Stimulated activated CD8-positive, alpha-beta memory T cell treated with anti-CD3 and anti-CD28 coated beads, Interleukin-4, amount 100 ng/mL, for 1 hour (primary cell): ENCODE measurements at places on chromosomes 3 and 15.

DNA sequence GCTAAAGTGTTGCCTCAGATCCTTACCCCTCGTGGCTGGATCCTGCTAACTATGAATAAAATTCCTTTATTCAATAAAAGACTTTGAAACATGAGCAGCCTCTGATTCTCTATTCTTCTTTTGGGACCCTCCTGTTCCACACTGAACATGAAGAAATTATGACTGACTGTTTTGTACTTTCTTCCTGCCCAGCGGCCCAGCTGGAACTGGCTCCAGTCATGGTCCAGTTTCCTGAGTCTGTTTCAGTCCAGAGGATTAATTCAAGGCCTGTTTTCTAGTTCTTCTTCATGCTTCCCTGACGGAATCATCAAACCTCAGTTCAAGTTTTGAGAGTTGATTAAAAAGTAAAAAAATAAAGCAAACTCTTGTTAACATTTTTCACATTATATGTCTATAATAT is 52.6 kb upstream of the CP start:
- DNase-seq, result no peak

DNA sequence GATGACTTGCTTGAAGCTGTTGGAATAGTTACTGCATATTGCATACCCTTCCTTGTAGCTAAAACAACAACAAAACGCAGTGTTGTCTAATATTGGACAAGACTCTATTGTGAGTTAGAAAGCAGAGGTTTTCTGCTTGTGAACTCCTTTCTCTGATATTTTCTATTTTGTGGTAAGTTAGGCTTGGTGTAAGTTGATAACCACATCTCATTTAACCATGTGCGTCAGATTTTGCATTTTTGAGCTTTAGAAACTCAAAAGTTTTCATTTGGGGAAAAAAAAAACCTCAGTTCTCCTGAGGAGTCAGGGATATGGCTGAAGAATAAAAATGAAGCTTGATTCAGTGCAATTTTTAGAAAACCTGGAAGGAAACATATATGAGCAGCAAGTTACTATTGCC is 1.5 kb downstream of the ARIH1 start:
- no peak for DNase-seq

DNA sequence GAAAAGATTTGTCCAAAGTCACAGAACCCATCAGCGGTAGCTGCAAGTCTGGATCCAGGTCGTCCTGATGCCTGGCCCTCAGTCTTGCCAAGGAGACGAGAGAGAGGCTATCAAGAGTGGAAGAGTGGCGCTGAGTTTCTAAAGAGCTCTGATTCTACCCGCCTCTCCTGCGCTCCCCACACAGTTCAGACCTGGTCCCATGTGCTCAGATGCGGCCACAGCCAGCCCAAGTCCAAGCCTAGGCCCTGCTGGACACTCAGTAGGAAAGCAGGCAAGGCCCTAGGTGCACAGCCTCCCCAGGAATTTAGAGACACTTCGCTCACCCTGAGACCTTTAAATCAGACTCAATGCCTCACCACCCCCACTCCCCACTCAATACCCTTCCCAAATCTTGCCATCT is 32.4 kb downstream of the CCDC12 start:
- no peak for DNase-seq

- DNase-seq, result no peak
Observed at GRCh38 chr3:141360888-141361598, 7.3 kb upstream of the ZBTB38 start.

GRCh38 chr3:133282236-133282635 is 117.6 kb upstream of the BFSP2 start:
- DNase-seq, result no peak

GRCh38 chr15:98124581-98124980 is 164.1 kb downstream of the ARRDC4 start:
- no peak for DNase-seq

- no peak for DNase-seq
Observed at GRCh38 chr3:122991236-122991985, 36.2 kb downstream of the SEMA5B start.

- DNase-seq, result no peak
Observed at GRCh38 chr3:158790901-158791589, 10.8 kb upstream of the MFSD1 start.

- no peak for DNase-seq
Observed at GRCh38 chr3:105618556-105618955, 250.3 kb downstream of the CBLB start.

- DNase-seq, result no peak
Observed at GRCh38 chr3:105885256-105885655, 16.4 kb upstream of the CBLB start.

DNA sequence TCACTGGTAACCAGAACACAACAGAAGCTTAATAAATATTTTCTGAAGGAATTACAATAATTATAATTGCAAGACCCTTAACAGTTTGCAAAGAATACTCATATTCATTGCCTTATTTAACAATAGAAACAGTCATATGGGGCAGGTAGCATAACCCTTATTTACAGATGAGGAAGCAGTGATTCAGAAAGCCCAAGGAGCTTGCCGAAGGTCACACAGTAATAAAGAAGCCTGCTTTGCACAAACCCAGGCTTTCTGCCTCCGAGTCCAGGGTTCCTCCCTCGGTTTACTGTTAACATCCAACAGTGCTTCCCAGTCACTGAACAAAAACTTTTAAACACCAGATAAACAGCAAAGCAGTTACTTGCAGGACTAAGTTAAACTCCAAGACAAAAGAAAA is 35.3 kb downstream of the SRGAP3 start:
- no peak for DNase-seq

DNA sequence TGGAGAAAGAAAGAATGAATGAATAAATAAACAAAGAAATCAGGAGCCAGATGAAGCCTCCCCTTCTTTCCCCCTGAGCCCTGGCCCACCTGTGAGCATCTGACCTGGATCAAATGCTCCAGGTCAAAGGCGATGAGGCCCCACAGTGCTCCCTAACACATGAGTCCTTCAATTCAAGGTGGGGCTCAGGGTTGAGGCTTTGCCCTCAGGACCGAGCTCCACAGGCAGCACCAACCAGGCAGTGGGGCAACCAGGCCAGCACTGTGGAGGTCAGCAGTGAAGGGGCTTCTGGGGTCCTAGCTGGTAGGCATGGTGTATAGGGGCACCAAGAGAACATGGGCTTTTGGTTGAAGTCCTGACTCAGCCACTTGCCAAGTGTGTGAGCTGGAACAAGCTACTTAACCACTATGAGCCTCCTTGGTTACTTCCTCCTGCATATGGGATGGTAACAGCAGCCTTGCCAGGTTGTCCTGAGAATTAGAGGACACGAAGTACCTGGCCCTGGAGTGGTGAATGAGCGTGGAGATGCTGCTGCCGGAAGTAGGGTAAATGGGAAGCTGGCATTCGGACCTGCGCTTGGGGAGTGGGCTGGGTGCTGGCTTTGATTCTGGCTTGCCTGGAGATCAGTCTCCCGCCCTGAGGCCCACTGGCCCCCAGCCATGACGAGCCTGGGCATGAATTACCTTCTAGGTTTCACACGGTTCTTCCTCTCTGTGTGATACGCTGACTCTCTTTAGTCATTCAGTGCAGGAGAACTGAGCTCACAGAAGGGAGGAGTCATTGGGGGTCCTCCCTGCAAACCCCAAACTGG is 10.0 kb upstream of the PAQR5 start:
- DNase-seq, result no peak

DNA sequence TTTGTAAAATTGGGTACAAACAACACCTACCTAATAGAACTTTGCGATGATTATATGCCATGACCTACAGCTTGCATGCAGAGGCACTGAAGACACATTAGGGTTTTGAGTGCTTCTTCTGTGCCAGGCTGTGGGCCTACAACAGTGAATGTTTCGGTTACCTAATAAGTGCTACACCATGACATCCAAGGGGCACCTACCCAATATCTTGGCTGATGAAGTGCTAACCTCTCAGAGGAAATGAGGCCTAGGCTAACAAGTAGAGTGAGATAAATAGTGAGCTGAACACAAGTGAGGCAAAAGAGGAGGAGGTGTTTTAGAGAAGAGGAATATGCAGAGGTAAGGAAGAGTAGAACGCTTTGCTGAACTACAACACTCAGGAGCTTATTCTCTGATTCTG is 12.2 kb upstream of the RASGRP1 start:
- no peak for DNase-seq

- DNase-seq, result no peak
Observed at GRCh38 chr3:177444696-177445095, 247.4 kb upstream of the TBL1XR1 start.

GRCh38 chr3:128113817-128114794 is 9.5 kb downstream of the RUVBL1 start:
- DNase-seq, result no peak

DNA sequence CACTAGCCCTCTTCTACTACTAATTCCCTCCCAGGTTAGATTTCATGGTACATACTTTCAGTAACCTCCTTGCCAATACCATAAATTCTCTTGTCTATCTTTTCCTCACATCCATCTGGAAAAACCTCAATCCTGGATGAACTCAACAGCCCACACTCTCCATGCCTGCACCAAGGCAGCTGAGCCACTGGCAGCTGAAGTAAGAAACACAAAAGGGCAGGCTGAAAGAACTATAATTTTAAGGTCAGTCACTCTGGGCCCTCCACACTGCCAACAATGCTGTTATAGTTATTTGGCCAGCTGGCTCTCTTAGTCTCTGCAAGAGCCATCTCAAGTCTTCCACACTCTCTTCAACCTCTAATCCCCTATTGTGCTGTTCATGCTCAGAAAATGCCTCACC is 15.1 kb upstream of the TIPARP start:
- DNase-seq, result no peak

GRCh38 chr3:172687501-172687900 is 23.4 kb downstream of the NCEH1 start:
- no peak for DNase-seq

DNA sequence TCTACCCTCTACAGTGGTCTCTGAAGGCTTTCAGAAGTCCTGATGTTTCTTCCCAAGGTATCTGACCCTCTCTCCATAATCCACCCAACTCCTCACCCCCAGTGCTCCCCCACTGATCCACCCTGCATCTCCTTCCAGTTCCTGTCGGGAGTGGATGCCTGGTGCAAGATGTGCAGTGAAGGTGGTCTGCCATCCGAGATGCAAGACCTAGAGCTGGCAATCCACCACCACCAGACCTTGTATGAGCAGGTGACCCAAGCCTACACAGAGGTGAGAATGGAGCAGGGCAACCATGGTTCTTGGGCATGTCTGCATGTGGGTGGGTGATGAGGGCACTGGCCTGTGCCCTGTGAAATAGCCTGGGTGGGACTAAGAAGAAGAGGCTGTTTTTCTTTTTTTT is 337.8 kb upstream of the ROPN1 start:
- DNase-seq, result no peak

DNA sequence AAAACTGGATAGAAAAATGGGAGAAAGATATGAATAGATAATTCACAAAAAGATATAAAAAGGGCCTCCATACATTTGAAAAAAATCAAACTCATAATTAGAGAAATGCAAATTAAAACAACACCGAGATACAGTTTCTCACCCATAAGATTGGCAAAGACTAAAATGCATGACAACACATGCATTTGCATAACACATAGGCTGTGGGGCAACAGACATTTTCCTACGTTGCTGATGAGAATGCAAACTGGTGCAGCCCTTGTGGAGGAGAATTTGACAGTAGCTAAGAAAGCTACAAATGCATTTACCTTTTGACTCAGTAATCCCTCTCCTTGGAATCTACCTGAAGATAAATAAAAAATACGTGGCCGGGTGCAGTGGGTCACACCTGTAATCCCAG is 11.4 kb upstream of the CAND2 start:
- no peak for DNase-seq
